ENCODE measurements at places on chromosomes 7 and 10.

DNA sequence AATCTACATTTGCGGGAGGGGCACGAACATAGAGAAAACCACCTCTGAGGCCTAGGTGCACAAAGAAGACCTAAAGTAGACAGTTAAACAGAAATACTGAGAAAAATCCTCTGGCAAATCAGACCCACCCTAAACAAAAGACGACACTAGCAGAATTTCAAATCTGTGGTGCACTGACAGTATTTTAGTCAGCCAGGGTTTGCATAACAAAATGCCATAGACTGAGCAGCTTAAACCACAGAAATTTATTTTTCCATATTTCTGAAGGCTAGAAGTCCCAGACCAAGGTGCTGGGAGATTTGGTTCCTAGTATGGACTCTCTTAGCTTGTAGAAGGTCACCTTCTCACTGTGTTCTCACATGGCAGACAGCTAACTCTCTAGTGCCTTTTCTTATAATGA, 26.3 kb downstream of the IPMK start:
- DNase-seq: no peak

DNA sequence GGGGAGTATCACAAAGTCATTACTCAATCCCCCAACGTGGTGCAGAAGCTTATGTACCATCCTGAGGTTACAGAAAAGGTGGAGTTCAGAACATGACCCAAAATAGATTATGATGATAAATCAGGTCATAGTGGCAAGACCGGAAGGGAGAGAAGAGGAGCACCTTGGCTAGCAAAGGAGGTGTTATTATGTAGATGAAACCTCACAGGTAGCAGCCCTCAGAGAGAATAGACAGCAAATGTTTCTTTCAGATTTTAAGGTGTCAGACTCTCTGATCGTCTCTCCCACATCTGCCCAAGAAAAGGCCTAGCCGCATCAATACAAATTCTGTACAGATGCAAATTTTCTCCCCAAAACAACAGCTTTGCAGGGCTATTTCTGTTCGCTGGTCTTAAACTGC, 88.3 kb upstream of the SEMA3D start:
- DNase-seq: no peak

- DNase-seq: peak; percentile 3
These were observed 116.0 kb downstream of the BUB3 start for GRCh38 chr10:123270221-123270620.

GRCh38 chr10:27911011-27911410, 87.9 kb downstream of the ODAD2 start:
- DNase-seq: no peak

DNA sequence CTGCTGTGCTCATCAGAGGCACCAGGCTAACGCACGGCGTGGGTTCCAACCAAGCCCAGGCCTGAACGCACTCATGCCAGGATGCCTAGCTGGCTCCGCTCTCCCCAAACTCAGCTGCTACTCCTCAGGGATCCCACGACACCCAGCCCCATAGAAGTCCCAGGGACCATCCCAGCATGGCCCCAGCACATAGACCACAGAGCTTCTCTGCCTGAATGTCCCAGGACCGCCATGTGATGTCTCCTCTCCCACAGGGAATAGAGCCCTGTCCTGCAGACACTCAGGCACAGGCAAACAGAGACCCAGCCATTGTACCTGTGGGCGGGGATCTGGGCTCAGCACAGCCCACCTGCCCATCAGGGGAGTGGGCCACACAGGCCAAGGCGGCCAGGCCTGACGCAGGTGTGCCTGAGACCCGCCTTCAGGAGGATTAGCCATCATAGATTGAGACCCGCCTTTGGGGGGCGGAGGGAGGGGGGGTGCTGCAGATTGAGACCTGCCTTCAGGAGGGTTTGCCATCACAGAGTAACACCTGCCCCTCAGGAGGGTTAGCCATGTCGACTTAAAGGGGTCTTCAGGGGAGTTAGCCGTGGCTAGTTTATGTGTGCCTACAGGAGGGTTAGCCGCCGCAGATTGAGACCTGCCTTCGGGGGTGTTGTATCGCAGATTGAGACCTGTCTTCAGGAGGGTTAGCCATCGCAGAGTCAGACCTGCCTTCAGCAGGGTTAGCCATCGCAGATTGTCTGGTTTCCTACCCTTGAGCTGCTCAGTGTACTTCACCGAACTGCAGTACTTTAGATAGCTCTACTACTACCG, 29.0 kb downstream of the RASGEF1A start:
- DNase-seq: peak; percentile 30

- peak; percentile 71 for DNase-seq
These were observed 1158.8 kb upstream of the SORCS1 start for GRCh38 chr10:108323274-108323798.

DNA sequence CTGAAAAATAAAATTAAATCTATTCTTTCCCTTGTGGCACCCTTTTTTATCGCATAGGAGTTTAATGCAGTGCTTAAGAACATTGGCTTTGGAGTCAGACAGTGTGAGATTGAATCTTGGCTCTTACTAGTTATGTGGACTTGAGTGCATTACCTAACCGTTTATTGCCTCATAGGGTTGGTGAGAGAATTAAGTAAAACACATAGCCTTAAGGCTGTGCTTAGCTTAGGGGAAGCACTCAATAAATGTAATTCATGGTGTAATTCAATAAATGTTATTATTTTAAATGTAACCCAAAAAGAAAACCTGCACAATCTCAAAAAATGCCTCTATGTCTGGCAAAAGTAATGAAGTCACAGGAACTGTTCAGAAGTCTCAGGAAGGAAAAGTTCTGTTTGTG, 2.7 kb downstream of the STK17A start:
- no peak for DNase-seq

- DNase-seq: no peak
These were observed 68.9 kb downstream of the CDK6 start for GRCh38 chr7:92767437-92767836.

DNA sequence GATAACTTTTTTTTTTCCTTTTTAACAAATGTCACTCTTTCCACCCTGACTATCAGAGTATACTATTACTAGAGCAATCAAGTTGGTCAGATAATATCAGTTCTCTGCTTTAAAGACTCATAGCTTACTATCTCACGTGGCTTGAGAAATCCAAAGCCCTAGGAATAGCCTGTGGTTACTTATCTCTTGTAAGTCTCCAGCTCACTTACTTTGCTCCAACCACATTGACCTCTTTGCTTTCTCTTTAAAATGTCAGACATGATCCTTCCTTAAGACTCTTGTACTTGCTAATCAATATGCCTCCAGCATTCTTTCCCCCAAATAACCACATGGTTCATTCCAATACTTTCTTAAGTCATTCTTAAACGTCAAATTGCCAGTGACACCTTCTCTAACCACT, 1292.2 kb downstream of the REEP3 start:
- no peak for DNase-seq

- DNase-seq: no peak
These were observed 13.7 kb upstream of the CPA1 start for GRCh38 chr7:130366564-130366963.

DNA sequence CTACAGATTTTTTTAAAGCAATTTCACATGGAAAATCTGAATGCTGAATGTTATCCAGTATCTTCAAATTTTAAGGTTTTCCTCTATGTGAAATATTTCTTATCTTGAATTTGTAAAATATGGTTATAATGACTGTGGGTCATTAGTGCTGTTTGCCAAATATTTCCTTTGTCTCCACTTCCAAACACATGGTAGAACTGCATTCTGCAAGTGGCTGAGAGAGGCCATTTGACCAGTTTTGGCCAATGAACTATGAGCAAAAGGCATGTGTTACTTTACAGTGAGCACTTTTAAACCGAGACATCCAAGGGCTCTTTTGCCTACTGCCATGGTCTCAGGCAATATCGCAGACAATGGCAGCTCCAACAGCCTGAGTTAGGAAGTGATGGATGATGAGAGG, 117.2 kb upstream of the RSU1 start:
- DNase-seq: no peak

- no peak for DNase-seq
These were observed 60.8 kb downstream of the CHN2 start for GRCh38 chr7:29255199-29255878.
